Hindlimb muscle (tissue), 1 donor: ENCODE measurements at places on chromosomes 5 and 9.

GRCh38 chr5:82738681-82739269, 338.4 kb downstream of the TMEM167A start:
- no peak for DNase-seq

DNA sequence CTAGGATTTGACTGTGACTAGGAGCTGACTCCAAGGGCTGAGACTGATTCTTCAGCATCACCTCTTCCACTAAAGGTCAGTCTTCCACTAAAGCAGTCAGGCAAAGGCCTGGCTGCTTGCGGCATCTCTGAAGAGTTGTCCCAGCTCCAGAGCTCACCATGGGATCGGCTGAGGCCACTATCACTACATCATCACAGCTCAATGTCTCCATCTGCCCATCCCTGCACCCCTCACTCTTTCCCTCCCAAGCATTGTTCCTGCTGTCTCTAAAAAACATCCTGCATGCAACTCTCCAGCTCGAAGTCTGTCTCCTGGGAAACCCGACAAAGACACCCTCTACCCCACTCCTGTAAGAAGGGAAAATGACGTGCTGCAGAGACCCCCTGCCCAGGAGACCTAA, 15.5 kb upstream of the WWC1 start:
- DNase-seq = no peak

DNA sequence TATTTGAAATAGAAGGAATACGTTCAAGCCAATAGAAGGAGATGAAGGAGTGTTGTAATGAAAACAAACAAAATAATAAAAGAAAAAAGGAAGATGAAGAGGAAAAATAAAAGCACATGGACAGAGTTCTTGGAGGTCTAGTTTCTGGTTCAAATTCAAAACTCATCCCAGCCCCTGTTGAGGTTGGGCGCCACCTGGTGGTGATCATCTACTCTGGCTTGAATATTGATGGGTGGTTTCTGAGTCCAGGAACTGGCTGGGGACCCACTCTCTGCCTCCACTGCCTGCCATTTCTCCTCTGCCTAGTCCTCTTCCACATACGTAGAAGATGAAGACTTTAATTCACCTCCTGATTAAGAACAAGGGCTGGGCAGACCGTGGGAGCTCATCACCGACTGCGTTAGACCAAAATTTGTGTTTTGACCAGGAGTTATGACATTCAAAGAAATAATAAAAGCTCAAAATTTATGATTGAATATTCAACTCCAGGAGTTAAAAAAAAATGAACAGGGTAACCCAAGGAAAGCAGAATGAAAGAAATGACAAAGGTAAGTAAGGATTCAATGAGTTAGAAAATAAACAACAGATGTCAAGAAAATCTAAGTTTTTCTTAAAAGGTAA, 99.0 kb upstream of the SLC1A3 start:
- DNase-seq = peak; percentile 30

GRCh38 chr9:86604741-86605140, 250.5 kb upstream of the TUT7 start:
- DNase-seq = no peak

DNA sequence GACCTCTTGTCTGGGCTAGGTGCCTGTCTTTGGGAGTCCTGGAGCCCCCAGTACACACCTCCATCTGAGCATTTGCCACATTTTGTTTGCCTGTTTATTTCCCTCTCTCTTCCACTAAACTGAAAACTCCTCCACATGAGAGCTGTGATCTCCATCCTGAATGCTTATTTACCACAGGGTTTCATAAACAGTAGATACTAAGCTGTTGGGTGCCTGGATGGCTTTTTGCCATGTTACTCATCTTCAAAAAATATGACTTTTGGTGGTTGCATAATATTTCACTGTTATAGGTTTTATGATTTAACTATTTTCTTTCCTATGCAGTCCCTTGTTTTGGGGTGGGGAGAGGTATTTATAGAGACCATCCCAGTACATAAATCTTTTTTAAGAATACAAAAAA, 99.6 kb downstream of the APBA1 start:
- no peak for DNase-seq

GRCh38 chr9:16068476-16068875, 515.6 kb downstream of the CCDC171 start:
- no peak for DNase-seq

DNA sequence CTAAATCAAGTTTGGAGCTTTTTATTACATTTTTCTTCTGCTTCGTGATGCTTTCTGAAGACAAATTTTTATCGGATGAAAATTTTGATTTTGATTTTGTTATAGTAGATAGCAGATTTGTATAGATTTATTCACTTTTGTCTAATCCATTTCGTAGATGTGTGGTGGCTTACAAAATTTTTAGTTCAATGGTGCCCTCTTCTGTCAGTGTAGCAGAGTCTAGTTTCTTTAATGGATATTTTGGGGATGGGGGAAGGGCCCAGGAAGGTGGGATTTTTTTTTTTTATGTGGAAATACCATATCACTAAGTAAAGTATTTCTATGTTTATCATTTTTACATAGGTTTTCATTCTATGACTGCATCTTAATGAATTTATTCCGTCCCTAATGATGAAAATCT, 259.9 kb upstream of the TARS1 start:
- DNase-seq = no peak
